ENCODE measurements at places on chromosomes 5 and 9.
A peak's percentile ranks its signal among the peaks of the same experiment; 100 is the strongest.

- no peak for DNase-seq
Measured at GRCh38 chr9:123796618-123797484, 133.1 kb downstream of the DENND1A start.

DNA sequence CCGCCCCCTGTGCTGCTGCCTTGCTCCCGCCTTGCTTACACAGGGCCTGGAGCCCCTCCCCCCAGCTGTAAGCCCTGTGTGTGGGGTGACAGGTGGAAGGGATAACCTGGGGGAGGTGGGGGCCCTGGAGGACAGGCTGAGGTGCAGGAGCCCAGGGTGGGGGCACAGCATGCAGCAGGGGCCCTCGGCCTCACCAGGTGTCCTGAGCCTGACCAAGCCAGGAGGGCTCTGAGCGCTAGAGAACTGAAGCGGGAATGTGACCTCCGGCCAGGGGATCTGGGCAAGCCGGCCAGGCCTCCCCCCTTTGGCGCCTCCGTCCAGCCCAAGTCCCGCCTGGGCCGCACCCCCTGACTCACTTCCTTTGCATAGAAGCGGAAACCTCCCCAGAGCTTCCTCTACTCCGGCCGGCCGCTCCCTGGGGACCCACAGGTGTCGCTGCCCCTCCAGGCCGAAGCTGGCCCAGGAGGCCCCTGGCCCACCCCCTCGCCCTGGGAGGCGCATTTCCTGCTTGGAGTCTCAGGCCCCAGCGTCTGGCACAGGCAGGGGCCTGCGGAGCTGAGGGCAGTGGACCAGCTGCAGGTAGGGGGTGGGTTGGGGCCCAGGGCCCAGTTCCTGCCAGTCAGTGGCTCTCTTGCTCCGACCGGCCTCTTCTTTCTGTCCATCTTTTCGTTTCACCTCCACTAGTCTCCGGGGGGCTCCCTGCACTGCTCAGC is at the start of gene TOR4A:
TSS of gene TOR4A (plus strand) at position 398 of the 713 bp plus-strand sequence. CDS start 964 bp downstream, outside the sequence.
- peak; percentile 82 for DNase-seq

DNA sequence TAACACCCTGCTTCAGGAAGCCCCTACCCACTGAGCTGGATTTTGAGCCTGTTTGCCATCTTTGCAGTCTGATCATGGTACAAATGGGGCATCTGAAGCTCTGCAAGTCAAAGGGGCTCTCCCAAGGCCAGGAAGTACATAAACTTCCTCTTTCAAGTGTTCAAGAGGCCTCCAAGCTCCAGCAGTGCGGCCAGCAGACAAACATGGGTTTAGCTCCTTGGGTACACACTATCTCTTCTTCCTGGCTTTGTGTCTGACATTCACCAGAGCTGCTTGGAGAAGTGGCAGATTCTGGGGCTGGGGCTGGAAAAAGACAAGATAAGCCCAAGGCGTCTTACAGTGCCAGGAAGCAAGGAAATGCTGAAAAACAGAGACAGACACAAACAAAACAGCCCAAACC is 34.1 kb downstream of the LAMC3 start:
- DNase-seq = no peak

DNA sequence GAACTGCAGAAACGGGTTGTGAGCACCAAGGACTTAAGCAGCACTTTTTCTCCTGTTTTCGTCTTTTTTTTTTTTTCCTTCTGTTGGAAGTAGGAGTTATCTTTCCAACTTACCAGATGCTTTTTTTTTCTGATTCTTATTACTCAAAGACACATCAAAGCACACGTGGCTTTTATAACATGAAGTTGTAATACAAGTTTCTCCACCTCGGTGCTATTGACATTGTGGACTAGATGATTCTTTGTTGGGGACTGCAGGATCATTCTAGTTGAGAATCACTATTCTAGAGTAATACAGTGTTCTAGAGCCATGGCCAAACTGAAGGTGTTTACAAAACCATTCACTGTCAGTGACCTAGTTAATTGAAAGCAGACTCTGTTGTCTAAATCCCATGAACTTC is 51.5 kb downstream of the MYO10 start:
- no peak for DNase-seq

DNA sequence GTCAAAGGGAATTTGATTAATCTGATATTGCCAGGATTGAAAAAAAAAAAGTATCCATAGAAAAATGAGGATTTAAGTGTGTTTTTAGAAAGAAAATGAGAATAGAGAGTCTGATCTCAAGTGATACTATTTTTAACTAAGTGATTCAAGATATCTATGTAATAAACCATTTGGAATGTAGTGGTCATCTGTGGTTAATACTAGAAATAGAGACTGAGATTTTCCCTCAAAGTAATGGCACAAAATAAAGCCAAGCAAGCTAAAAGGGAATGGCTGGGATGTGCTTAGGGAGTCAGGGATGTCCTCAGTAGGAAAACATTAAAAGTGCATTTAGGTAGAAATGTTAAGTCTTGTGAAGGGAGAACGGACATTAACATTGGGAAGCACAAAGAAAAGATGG is 90.6 kb downstream of the FBXO4 start:
- DNase-seq = no peak

GRCh38 chr5:179209359-179210150 is 135.7 kb downstream of the ADAMTS2 start:
- DNase-seq = no peak

DNA sequence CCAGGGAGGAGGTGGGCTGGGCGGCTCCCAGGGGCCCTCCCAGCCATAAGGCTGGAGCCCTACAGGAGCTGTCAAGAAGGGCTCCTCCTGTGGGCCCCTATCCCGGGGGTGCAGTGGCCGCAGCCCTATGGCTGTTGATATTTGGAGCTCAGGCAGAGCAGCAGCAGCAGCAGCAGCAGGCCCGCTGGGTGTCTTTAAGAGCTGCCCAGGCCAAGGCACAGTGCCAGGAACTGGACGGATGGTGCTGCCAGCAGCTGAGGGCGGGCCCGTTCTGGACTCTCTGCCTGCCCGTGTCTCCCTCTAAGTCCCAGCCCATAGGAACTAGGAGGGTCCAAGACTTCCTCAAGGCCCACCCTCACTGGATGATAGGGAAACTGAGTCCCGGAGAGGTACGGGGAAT is 3.6 kb downstream of the AK1 start:
- DNase-seq = peak; percentile 85

DNA sequence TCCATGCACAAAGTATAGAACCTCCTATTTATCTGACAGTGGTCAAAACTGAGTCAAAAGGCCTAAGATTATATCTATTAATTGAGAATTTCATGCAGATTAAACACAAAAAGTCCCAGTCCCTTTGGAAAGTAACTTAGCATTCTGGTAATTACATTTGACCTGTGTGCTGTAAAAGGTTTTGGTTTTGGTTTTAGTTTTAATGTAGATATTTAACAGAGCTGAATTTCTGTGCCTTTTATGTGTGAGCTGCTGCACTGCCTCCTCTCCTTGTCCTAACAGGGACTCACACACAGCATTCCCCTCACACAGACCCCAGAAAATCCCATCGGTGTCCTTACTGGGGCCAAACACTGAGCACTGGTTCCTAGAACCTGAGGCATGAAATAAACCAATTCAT is 31.0 kb upstream of the FSD1L start:
- DNase-seq = no peak

DNA sequence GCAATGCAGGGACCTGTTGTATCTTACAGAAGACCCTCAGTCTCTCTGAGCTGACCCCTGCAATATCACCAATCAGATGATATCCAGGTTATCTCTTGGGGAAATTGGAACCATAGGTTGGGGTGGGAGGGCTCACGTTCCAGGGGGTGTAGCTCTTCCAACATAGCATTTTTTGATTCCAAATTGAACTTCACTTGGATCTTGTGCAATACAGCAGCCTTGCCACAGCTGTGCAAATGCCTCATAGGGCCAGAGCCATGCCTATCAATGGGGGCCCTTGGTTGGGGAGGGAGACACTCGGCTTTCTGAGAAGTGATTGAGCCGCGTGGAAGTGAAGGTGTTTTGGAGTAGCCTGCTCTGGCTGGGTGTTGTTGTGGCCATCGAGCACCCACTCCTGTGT is 117.2 kb upstream of the PITX1 start:
- DNase-seq = no peak

DNA sequence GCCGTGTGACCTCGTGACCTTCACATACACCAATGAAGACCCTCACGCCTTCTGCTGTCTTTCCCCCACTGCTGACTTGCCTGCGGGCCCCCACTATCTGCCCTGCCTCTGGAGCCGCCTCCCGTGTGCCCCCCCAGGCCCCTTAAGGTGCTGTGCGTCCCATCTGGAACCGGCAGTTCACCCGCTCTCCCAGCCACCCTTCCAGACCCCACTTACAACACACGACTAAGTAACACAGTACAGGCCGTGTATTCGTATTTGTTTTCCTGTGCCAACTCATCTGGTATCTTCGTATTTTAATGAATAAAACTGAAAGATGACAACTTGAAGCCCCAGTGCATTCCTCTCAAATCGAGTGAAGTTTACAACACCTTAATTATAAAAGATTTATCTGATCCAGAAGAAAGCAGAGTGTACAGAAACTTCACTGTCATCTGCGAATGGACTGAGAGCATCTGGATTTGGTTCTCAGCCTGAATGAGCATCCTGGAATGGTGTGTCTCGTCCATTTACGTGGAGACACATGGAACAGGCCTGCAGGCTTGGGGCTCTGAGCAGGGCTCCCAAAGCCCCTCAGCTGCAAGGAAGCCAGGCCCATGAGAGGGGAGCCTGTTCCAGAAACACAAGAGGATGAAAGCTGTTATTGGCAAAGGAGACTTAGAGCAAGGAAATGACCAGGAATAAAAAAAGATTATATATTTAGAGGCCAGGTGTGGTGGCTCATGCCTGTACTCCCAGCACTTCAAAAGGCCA is 21.9 kb upstream of the TERT start:
- DNase-seq = no peak

DNA sequence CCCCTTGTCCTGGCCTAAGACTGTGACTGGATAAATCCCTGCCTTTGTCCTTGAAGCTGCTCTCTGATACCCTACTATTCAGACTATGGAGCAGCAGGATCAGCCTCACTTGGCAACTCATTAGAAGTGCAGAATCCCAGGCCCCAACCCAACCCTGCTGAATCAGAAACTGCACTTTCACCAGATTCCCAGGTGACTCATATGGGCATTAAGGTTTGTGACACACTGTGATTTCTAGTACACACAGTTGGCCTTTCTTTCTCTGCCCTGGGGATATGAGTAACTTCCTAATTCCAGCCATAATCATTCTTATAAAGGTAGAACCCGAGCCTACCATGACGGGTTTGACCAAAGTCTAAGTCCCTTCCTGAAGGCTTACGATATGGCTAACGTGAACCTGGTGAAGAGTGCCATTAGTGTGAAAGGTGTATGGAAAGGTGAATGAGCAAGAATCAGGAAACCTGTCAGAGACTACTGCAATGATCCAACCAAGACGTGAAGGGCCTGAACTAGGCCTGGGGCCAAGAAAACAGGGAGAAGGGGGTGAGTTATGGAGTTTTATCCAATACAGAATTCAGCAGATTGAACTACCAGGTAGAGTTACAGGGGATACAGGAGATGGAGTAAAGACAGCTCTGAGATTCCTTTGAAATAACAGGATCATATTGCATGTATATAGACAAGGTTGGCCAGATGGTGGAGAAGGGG is 533.0 kb downstream of the BNC2 start:
- DNase-seq = no peak

DNA sequence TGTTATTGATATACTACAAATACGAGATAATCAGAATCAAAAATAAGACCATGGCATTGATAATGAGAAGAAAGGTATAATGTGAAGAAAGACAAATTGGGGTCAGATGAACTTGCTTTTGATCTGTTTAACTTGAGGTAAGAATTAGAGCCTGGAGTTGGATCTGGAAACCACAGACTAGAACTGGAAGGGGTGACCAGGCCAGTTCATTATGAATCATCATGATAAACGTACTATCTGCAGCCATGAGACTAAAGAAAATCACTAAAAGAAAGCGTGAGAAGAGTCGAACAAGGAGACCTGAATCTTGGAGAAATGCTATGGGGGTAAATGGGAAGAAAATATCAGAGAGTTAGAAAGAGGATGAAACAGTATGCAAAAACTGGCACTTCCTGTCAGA is 967.5 kb downstream of the NR2F1-AS1 start:
- no peak for DNase-seq

GRCh38 chr9:35935755-35936509 is 22.0 kb downstream of the OR2S2 start:
- DNase-seq = no peak

DNA sequence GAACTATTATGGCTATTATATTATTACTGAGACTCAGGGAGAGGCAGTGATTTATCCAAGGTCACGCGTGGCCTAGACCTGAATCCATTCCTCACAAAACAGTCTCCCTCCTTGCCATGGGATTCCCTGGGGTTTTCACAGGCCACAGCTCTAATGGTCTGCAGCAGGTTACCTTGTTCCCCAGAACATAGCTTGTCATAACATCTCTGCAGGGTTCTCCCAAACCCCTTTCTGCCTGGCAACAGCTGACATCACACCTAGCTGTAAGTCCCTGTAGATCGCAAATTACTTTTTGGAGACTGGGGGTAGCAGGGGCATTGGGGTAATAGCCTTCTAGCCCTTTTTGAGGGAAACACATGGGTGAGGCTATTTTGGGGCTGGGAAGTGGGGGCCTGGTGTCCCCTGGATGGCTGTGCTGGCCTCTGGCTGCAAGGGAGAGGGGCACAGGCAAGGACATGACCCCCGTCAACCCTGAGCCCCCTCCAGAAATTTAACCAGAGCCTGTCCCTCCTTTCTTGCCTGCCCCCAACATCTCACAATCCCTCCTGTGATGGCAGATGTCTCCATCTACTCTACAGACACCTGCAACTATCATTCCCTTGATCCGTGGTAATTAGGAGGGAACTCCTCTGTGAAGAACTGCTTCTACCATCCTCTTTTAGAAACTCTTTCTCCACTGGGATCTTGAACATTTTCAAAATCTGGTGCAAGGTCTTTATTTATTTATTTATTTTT is 1.3 kb downstream of the CD74 start:
- peak; percentile 54 for DNase-seq

- DNase-seq = no peak
Measured at GRCh38 chr9:7173139-7173538, 415.4 kb downstream of the KDM4C start.

DNA sequence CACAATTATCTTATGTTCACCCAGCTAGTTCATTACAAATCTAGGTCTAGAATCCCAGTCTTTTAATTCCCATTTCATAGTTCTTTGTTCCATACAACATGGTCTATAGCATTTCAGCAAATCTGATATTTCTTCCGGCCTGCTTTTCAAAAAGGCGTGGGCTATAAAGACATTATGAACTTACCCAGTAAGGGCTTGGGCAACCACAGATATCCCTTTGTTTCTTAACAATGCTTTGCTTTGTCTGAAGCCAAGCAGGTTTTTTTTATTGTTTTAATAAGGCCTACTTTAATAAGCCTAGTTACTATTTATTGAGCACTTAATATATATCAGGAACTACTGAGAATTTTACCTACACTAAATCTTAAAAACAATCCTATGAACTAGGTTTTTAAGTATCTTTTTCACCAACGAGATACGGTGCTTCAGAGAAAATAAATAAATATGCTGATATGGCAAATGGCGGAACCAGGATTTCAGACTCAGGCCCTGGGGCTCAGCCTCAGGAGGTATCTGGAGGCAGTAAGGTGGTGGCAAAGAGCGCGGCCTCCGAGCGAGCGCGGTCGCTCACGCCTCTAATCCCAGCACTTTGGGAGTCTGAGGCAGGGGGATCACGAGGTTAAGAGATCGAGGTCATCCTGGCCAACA is 29.7 kb downstream of the PCA3 start:
- no peak for DNase-seq

- DNase-seq = no peak
Measured at GRCh38 chr9:13941714-13942113, 372.2 kb downstream of the NFIB start.
